ENCODE measurements at places on chromosomes 5 and 9.

- DNase-seq: peak; percentile 76
These were observed 16.4 kb upstream of the SPINK6 start for GRCh38 chr5:148186248-148187003.

GRCh38 chr5:22708770-22709328 lies 144.3 kb downstream of the CDH12 start:
- no peak for DNase-seq

DNA sequence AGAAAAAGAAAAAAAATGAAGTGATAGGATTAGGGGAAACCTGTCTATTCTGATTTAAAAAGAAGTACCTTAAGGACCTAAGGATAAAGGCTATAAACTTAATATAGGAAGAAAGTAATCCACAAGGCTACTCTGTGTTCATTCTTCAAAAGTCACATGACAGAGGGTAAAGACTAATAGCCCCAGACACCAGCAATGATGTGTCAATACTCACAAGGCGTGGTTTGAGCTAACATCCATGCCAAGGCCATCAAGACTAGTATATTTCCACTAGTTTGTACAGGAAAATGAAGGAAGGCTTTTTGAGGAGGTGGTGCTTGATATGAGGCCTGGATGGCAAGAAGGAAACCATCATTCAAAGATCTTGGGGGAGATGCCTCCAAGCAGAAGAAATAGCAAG lies 49.7 kb upstream of the TEX48 start:
- no peak for DNase-seq

GRCh38 chr9:24817756-24818155 lies 272.1 kb upstream of the IZUMO3 start:
- no peak for DNase-seq
